ENCODE measurements at places on chromosomes 16 and 17.

GRCh38 chr16:76343769-76344168 is 66.6 kb downstream of the CNTNAP4 start:
- DNase-seq = no peak

DNA sequence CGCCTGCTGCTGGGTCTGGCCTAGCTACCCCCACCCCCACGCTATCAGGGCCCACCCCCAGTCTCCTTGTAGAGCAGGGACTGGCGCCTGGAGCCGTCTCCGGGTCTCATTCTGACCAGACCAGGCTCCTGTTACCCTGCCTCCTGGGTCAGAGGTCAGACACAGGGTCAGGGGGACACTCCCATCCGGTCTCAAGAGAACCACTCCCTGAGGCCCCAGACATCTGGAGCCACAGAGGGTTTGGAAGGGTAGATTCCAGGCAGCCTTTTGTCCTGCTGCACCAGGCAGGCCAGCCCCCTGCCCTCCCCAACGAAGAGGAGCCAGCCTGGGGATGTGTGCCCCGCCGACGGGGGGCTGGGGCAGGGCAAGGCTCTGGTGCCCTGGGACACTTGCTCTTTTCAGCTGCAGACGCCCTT is 944 bp upstream of the WFIKKN1 start:
- DNase-seq = no peak

DNA sequence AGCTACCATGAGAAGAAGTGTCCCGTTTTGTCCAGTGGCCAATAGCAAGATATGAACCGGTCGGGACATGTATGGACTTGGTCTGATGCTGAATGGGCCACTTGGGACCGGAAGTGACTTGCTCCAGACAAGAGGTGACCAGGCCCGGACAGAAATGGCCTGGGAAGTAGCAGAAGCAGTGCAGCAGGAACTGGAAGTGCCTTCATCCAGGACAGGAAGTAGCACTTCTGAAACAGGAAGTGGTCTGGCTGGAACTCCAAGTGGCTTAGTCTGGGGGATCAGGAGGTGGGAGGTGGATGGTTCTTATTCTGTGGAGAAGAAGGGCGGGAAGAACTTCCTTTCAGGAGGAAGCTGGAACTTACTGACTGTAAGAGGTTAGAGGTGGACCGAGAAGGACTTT is 5.3 kb downstream of the EFNB3 start:
- DNase-seq = no peak

DNA sequence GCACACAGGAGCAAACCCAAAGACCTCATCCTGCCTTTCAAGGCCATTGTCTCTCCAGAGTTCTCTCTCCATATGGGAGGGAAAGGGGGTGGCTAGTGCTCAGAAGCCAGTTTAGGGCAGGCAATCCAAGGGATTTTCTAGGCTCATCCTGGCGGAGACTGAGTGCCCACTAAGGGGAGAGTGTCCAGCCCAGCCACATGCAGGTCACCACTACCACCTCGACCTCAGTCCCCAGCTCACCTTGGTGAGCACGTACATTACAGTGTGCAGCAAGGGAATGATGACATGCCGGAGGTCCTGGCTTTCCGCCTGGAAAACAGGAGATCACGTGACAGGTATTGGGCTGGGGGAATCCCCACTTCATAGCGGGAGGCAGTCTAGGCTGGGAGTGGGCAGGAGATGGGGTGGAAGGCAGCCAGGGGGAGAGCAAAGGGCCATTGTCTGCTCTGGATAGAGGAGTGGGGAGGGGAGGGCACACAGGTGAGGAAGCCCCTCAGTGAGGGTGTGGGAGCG is 29.9 kb downstream of the PIK3R6 start:
- no peak for DNase-seq

GRCh38 chr16:82891918-82892317 is 265.1 kb downstream of the CDH13 start:
- no peak for DNase-seq

- DNase-seq = peak; percentile 36
These were observed 489.3 kb upstream of the SOX9 start for GRCh38 chr17:71631483-71631882.

DNA sequence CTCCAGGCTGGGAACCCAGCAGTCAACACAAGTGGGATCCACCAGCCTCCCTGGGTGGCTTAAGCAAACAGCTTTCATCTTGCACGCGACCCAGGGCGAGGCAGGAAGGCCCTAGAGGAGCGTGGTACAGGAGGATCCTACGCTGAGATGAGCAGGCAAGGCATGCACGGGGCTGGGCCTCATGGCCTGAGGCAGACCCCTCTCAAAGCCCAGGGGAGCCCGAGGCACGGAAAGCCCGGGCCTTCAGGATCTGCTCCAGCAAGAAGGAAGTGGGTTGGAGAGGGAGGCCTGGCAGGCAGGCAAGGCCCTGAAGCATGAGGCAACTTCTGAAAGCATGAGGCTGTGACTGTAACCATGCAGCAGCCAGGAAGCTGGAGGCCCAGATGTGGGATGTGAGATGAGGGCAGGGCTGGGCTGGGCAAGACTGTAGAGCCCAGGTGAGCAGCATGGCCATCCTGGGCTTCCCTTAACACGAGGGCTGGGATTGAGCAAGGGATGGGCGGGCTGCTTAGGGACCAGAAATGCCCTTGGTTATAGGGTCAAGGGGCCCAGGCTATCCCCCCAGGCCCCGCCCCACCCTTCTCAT is 338.7 kb downstream of the C16orf95 start:
- DNase-seq = no peak

GRCh38 chr16:1450218-1450617 is 5.9 kb upstream of the CCDC154 start:
- no peak for DNase-seq

- DNase-seq = no peak
These were observed 16.6 kb downstream of the KRT25 start for GRCh38 chr17:40738553-40738952.

- no peak for DNase-seq
These were observed 23.1 kb downstream of the LITAFD start for GRCh38 chr16:8905168-8905762.

- DNase-seq = no peak
These were observed 106.6 kb upstream of the IRX6 start for GRCh38 chr16:55217392-55217791.

GRCh38 chr16:30491744-30492308 is 19.3 kb downstream of the ITGAL start:
- no peak for DNase-seq

- DNase-seq = no peak
These were observed 43.6 kb downstream of the TEX14 start for GRCh38 chr17:58648236-58648635.

DNA sequence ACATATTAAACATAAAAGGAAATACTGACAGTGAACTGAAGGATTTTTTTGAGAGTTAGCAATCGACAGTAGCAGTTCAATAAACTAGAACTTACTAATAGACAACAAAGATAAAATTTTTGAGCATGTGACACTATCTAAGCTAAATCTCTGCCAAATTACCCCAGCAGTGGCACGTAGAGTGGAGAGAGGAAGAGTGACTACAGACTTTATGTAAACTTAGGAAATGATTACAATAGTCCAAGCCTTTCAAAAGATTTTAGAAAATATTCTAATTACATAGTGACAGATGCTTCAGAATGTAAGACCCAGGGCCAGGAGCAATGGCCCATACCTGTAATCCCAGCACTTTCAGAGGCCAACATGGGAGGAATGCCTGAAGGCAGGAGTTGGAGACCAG is 52.4 kb downstream of the CFDP1 start:
- DNase-seq = no peak

GRCh38 chr16:381012-381788 is 578 bp downstream of the PGAP6 start:
- no peak for DNase-seq

DNA sequence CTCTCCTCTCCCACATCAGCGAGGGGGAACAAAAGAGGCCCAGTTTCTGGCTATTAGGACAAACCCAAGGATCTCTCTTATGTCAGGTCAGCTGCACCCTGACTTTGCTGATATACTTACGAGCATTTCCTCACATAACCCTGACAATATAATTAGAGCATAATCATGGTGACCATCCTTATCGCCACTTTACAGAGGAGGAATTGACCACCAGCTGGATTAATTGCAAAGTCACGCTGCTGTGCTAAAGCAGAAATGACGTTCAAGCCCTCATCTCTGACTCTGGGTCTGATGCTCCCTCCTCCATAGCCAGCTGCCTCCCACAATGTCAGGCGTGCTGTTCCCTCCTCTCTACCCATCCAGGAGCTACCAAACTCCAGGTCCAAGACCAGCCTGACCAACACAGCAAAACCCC is 42.6 kb downstream of the TRARG1 start:
- DNase-seq = no peak

- DNase-seq = no peak
These were observed 44.9 kb upstream of the RBFOX3 start for GRCh38 chr17:79655672-79656290.

GRCh38 chr16:17063201-17064139 is 407.3 kb downstream of the XYLT1 start:
- no peak for DNase-seq

DNA sequence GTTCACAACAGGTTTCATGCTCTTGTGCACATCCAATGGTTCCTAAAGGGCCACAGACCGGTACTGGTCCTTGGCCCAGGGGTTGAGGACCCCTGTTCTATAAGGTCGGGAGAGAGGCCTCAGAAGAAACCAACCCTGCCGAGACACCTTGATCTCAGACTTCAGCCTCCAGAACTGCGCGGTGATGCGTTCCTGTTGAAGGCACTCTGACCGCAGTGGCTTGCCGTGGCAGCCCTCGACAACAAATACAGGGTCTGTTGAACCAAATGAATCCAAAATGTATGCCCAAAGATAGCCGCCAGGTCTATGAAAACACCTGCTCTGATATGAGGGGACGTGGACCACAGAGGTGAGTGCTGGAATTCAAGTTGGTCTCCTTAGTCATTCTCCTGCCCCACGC is 389.8 kb downstream of the SEC14L1 start:
- no peak for DNase-seq

DNA sequence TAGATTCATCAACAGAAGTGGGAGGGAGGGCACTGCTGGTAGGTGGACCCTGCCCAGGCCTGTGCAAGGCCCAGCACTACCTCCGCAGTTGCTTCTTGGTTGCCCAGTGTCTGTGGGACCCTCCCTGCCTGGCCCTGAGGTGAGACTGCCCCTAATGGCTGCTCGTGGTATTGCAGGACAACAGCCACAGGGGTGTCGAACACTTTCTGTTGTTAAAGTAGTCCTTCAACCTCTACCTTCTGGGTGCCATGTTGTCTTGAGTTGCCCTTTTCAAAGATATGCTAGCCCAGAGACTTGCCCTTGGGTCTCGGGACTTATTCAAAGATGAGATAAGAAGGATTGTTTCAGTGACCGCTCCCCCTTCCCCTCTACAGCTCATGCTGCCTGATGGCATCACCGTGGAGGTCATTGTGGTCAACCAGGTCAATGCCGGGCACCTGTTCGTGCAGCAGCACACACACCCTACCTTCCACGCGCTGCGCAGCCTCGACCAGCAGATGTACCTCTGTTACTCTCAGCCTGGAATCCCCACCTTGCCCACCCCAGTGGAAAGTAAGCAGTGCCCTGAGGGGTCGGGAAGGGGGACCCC is 29.1 kb downstream of the AKAP1 start:
- no peak for DNase-seq

- no peak for DNase-seq
These were observed 527 bp downstream of the SIAH1 start for GRCh38 chr16:48384520-48385252.

DNA sequence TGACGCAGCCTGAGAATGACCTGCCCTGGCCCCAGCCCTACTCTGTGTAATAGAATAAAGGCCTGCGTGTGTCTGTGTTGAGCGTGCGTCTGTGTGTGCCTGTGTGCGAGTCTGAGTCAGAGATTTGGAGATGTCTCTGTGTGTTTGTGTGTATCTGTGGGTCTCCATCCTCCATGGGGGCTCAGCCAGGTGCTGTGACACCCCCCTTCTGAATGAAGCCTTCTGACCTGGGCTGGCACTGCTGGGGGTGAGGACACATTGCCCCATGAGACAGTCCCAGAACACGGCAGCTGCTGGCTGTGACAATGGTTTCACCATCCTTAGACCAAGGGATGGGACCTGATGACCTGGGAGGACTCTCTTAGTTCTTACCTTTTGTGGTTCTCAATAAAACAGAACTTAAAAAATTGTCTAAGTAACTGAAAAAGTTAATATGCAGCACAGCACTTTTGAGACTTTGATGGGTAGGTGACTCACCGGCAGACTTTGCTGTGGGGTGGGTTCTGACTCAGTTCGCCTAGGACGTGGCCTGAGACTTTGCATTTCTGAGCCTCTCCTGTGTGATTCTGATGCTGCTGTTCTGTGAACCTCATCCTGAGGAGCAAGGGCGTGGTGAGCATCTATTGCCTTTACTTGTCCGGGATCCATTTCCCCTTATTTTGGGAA is 5.7 kb downstream of the LAT start:
- no peak for DNase-seq

GRCh38 chr17:5672815-5673430 is 88.6 kb upstream of the NLRP1 start:
- DNase-seq = no peak

- DNase-seq = no peak
These were observed 7.9 kb downstream of the FNDC8 start for GRCh38 chr17:35129154-35129972.

- no peak for DNase-seq
These were observed 151.7 kb upstream of the COX10 start for GRCh38 chr17:13917634-13918033.

- no peak for DNase-seq
These were observed 1.5 kb downstream of the DLX4 start for GRCh38 chr17:49970498-49970897.

- no peak for DNase-seq
These were observed at the start of gene ITPRIPL2 for GRCh38 chr16:19113577-19114358. ITPRIPL2 (plus strand) TSS chr16:19113964; CDS start chr16:19114462, 498 bp downstream.

- no peak for DNase-seq
These were observed 157.2 kb upstream of the FOXF1 start for GRCh38 chr16:86353148-86353547.

Data from AG04449 (cell line).